ENCODE measurements at places on chromosomes 2 and 18.

DNA sequence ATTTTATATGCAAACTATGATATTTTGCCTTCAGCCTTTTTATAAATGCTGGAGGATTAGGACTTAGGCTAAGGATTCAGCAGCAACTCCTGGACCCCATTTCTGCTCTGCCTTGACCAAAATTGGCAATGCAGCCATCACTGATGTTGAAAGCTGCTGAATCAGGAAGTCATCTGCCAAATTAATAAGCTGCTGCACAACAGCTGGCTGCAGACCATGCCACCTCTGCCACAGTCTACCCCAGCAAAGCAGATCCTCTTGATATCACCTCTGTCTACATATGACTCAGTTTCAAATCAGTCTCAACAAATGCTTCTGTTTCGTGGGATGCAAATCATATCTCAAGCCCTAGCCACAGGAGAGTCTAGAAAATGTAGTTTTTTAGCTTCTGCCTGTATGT lies 7.1 kb upstream of the SOS1 start:
- no peak for DNase-seq

- DNase-seq: no peak
These were observed 134.7 kb upstream of the MGAT5 start for GRCh38 chr2:134119117-134119712.

- DNase-seq: no peak
These were observed 334.5 kb downstream of the PTPRM start for GRCh38 chr18:7901657-7902056.

DNA sequence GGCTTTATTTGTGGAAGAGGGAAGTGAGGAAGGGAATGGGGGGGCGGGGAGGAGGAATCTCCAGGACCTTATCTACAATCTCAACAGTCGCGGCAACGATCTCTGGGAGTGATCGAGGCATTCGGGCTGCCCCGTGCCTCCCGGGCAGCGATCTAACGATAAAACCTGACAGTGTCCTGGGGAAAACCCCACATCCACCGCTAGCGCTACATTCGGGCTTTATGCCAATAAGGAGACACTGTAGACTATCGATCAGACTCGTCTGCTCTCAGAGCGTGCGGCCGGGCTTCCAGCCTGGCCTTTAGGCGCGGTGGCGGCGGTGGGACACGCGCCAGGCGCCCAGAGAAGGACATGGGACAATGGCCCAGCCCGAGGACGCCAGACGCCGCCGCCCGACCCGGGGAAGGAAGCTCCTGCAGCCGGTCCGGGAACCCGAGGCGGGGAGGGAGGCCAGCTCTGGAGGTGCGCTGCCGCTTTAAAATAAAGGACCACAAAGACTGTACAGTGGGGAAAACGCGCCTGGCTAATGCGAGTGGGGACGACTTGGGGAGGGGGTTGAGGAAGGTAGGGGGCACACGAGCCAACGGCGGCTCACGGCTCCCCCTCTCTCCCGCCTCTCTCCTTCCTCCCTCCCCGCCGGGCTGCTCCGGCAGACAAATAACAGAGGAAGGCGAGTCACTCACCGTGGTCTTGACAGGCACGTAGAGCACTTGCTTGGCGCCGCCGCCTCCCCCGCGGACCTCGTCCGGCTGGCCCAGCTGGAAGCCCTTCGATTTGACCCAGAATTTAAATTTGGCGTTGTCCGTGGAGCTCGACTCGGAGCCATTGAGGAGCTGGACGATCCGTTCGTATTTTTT lies 2.2 kb downstream of the NOL4 start:
- peak; percentile 74 for DNase-seq

- DNase-seq: no peak
These were observed 98.7 kb downstream of the PLA2R1 start for GRCh38 chr2:159963700-159964099.

- no peak for DNase-seq
These were observed 169.4 kb downstream of the PLCL1 start for GRCh38 chr2:197973772-197974171.

DNA sequence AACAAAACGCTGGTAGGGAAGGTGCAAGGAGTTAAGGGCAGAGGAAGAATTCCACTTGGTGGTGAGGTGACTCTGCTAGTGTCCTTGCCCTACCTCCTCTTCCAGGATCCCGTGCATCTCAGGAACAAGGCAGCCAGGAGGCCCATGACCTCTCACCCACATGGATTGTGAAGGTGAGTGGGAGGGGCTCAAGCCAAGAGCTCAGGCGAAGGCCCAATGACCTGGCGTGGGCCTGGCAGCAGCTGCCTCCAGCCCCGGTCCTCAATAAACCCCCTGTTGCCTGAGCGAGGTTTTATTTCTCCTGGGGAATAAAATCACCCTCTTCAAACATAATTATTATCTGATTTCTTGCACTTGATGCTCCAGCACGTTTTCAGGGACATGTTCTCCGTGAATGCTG lies 28.2 kb downstream of the LAMA1 start:
- DNase-seq: no peak

- DNase-seq: no peak
These were observed 102.2 kb upstream of the MSH2 start for GRCh38 chr2:47300609-47301276.

DNA sequence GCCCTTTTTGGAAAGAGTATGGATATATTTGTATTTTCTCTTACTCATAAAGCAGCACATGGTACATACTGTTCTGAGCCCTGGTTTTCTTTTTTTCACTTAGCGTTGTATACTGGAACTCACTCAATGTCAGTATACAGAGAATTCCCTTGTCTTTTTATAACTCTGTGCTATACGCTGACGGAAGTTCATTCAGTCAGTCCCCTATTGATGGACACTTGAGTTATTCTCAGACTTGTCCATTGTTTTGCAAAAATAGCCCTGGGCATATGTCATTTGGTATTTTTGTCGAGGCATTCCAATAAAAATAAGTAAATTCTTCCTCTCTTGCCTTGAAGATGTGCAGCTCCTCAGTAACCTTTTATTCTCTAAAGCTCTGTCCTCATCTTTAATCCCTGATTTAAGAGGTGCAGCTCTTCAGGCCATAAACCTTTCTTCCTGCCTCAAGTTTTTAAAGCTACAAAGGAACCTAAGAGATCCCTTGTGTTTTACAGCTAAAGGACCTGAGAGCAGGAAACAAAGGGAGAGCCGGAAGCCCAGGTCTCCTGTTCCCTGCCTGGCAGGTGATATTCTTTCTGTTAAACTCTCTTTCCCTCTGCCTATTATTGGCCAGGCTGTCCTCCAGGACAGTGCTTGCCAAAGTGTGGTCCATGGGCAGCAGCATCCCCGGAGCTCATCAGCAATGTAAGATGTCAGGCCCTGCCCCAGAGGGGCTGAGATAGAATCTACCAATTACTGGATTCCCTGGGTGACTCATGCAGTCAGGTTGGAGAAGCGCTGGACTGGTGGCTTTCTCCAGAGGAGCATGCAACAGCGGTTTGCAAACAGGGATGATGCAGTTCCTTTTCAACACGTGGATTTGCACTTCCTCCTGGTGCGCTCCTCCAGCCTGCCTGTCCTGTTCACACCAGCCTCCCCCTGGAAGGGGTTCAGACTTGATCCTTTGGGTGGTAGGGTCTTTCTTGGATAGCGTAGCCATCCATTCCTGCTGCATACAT lies 158.0 kb downstream of the NEDD4L start:
- DNase-seq: no peak

DNA sequence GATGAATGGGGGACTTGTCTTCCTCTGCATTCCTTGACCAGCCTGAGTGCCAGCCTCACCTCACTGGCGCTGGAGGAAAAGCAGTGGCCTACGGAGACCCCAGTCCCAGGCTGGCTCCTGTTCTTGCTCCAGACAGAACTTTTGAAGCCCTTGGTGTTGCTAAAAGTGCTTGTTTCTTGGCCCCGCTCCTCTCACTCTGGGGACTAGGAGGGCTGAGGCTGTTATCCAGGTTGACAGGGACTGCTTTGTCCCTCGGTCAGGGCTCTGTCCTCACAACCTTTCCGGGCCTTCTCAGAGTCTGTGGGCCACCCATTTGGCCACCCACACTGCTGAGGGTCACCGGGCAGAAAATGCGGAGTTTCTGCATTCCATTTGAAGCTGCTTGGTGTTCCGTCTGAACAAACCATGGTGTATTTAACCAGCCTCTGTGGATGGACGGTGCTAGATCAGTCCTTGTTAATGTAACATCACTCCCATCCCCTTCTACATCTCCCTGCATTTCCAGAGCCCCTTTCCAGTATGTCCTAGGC lies 25.6 kb downstream of the B3GNT7 start:
- DNase-seq: no peak

DNA sequence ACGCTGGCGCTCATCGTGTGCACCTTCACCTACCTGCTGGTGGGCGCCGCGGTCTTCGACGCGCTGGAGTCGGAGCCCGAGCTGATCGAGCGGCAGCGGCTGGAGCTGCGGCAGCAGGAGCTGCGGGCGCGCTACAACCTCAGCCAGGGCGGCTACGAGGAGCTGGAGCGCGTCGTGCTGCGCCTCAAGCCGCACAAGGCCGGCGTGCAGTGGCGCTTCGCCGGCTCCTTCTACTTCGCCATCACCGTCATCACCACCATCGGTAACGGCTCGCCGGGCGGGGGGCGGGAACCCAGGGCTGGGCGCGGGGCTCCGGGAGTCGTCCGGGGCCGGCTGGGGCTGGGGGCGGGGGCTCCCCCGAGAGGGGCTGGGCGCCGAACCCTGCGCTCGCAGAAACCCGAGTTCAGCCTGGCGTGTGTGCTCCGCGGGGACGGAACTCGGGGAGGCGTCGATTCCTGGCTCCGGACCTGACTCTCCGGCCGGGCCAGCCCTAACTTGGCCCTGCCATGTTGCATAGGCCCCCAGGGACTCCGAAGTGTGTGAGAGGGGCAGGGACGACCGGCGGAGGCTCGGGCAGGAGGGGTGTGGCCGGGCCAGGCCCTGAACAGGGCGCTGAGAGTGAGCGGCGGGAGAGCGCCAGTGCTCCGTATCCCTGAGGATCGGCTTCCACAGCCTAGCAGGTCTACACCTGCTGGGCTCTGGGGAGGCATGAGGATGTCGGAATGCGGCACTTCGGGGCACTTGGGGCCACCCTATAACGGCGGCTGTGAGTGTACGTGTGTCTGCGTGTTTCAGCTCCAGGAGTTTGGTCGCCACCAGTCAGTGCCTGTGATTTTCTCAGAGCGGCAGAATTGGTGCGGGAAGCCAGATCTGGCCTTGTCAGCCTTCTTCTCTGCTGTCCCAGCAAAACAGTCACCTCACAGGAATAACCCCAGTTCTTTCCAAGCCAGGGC lies 651 bp downstream of the KCNK3 start:
- DNase-seq: no peak

DNA sequence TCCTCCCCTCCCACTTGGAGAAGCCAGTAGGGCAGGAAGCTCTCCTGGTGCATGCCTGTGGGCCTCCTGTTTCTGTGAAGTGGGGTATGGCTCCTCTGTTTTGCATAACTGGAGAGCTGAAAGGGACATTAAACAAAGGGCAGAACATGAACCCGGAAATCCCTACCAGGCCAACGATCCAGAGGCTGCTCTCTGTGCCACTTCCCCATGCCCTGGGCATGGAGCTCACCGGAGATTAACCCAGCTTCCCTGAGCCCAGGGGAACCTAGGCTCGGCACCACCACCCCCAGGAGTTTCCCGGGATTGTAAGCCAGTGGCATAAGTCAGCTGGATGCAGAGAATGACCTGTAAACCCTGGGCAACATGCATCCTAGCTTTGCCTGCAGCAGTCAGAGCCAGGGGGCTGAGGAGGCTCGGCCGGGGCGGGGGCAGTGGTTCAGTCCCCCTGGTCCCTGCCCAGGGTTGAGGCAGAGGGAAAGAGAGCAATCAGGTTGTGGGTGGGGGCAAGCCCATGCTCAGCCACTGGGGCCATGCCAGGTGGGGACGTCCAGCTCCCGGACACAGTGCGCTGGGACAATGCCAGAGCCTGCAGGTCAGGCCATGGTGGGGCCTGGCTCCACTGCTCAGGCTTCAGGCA lies 49.5 kb downstream of the TIMM21 start:
- no peak for DNase-seq

- DNase-seq: no peak
These were observed at the start of gene IL1RL2 for GRCh38 chr2:102186791-102187495. Gene IL1RL2 (plus strand): TSS chr2:102187023. CDS start chr2:102187868, 845 bp downstream.

GRCh38 chr2:238653431-238654109 lies 194.3 kb upstream of the TWIST2 start:
- DNase-seq: no peak

- no peak for DNase-seq
These were observed 9.3 kb downstream of the GPN1 start for GRCh38 chr2:27638037-27638637.

DNA sequence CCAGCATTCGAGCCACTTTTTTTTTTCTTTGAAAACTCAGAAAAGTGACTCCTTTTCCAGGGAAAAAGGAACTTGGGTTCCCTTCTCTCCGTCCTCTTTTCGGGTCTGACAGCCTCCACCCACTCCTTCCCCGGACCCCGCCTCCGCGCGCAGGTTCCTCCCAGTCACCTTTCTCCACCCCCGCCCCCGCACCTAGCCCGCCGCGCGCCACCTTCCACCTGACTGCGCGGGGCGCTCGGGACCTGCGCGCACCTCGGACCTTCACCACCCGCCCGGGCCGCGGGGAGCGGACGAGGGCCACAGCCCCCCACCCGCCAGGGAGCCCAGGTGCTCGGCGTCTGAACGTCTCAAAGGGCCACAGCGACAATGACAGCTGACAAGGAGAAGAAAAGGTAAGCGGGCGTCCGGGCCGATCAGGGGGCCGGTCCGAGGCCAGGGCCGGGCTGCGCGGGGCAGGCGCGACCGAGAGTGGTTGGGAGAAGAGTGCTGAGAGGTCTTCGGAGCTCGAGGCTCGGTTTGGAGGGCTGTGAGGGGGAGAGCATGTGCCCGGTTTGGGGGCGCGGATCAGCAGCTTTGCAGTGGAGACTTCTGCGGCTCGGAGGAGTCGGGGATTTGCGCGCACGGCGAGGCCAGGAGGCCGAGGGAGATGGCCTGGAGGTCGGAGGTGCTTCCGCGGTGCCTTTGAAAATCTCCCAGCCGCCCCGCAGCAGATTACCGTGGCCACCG lies 502 bp downstream of the EPAS1 start:
- DNase-seq: no peak

DNA sequence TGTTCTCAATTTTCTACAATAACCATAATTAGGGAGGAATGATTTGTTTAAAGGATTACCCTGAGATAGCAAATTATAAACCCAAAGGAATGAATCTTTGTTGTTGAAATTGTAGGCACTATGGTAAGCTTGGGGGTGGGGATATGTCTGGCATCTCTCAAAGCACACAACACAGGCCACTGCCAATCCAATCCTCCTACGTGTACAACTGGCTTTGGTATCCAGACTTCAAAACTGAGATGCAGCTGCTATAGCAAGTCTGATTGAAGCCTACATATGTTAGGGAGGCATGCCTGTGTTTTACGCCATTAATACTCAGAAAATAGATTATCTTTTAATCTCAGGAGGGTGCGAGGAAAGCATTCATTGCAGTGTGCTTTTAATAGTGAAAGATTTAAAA lies 5.9 kb upstream of the NCOA1 start:
- no peak for DNase-seq

- DNase-seq: no peak
These were observed 62.9 kb downstream of the VRK2 start for GRCh38 chr2:58109481-58109880.

DNA sequence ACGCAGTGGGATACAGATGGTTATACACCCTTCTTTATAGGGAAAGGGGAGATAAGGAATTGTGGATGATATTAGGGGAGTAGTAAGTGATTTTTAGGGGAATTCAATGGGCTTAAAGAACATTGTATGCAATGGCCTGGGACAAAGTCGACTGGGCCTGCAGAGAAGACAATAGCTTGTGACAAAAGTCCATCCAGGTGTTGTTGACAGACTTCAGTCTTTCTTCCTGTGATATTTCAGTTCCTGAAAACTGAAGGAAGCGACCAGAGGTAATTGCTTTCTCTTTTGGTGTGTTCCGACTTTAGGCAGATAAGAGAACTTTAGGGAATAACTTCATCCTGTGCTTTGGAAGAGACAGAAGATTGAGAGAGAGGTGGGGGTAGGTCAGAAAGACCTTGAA lies 83.1 kb upstream of the NEUROD1 start:
- no peak for DNase-seq

Measured in caudate nucleus (tissue), 63 donors.